HFFc6 (cell line): ENCODE measurements at places on chromosomes 2 and 18.

- DNase-seq: no peak
These were observed 48.1 kb downstream of the SEMA4F start for GRCh38 chr2:74702001-74702715.

DNA sequence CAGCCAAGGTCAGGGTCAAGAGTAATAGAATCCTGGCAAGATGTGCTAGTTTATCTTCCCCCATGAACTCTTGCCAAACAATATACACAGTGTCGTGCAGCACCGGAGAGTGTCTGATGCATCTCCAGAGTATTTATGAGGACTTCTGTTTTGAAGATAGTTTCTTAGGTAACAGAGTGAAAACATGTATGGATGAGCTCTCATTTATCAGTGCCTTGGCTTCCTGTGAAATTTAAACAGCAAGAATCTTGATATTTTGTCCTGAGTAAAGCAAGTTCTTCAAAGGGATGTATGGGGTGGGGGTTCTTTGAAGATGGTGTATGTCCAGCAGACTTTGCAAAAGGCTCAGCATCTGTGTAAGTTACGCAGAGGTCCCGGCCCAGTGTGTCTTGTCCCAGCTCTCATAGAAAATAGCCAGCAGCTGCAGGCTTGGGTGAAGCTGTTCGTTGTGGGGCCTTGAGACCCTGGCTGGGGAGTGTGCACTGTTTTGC lies 361.0 kb upstream of the NT5C1B start:
- peak; percentile 95 for DNase-seq

GRCh38 chr2:220181165-220181564 lies 553.7 kb downstream of the SLC4A3 start:
- DNase-seq: no peak

- no peak for DNase-seq
These were observed 50.8 kb downstream of the EPG5 start for GRCh38 chr18:45916302-45916701.

- no peak for DNase-seq
These were observed 11.7 kb upstream of the SIX3 start for GRCh38 chr2:44929735-44930273.

DNA sequence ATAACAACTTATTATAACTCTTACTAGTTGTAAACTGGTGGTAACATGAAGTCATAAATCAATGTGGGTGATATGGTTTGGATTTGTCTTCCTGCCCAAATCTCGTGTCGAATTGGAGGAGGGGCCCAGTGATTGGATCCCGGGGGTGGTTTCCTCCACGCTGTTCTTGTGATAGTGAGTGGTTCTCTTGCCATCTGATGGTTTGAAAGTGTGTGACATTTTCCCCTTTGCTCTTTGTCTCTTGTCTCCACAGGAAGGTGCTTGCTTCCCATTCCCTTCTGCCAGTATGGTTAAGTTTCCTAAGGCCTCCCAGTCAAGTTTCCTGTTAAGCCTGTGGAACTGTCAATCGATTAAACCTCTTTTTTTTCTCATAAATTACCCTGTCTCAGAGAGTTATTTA lies 321.6 kb downstream of the DSEL start:
- DNase-seq: no peak
